ENCODE measurements at places on chromosomes 5 and 9.

DNA sequence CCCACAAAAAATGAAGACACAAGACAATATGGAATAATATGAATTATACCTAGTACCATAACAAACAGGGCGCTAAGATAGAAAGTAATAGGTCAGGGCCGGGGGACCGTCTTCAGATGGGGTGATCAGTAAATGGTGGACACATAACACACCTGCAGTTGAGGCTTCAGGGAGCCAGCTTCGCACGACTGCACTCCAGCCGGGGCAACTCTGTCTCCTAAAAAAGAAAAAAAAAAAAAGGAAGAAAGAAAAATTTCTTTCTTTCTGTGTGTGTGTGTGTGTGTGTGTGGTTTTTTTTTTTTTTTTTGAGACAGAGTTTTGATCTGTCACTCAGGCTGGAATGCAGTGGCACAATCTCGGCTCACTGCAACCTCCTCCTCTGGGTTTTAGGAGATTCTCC lies 75.0 kb upstream of the HSPA9 start:
- no peak for DNase-seq

- no peak for DNase-seq
Measured at GRCh38 chr5:107323536-107323935, 347.2 kb downstream of the EFNA5 start.

DNA sequence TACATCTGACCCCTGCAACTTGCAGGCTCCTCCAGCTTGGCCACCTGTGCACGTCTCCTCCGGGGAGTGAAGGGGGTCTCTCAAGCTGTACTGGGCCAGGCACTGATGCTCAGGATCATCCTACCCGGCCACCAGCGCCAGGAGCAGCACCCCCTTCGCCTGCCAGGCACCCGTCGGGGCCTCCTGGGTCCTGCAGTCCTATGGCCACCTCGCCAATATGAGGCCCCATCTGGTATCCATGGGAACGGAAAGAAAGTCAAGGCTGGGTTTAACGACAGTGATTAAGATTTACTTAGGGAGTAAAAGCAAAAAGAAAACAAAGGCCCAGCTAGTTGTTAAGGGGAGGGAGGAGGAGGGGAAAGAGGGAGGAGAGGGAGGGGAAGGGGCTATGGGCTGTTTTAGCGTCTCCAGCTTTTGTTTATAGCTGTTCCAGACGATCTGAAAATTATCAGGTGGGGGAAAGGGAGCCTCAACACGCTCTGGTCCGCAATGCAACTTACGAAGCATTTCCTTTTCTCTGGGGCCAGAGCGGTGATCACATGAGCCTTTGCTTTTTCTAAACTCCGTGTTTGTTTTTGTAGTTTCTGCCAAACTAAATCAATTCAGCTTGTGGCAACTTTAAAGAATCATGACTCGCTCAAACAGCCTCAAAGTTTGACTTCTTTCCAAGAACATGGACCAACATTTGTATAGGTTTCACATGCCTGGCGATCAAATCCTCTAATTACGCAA lies 132.4 kb downstream of the ROR2 start:
- no peak for DNase-seq

DNA sequence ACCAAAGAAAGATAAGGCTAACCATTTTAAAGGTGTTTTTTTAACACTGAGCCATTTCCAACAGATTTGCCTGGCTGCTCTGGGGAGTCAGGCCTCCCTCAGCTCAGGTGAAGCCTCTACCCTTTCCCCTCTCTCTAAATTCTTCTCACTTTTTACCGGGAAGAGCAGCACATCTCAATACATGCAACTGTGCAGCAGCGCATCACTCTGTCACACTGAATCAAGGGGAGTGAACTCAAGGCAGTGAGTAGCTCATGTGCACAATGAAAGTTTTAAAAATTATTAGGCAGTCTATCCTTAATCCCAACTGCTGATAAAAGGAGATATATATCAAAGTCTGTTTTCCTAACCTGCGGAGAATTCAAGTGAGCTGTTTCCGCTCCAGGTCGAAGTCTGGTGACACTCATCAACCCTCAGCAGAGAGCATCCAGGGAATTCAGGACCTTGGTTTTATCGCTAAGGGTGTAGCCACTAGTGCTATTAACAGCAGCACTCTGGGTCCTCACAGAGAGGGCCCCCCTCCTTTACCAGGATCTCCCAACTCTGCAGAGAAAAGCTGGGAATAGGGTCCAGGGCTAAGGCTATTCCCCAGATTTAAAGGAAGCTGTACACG lies 1.0 kb downstream of the CEMIP2 start:
- DNase-seq = no peak

GRCh38 chr5:94621763-94622162 lies 3.3 kb downstream of the SLF1 start:
- peak; percentile 11 for DNase-seq

DNA sequence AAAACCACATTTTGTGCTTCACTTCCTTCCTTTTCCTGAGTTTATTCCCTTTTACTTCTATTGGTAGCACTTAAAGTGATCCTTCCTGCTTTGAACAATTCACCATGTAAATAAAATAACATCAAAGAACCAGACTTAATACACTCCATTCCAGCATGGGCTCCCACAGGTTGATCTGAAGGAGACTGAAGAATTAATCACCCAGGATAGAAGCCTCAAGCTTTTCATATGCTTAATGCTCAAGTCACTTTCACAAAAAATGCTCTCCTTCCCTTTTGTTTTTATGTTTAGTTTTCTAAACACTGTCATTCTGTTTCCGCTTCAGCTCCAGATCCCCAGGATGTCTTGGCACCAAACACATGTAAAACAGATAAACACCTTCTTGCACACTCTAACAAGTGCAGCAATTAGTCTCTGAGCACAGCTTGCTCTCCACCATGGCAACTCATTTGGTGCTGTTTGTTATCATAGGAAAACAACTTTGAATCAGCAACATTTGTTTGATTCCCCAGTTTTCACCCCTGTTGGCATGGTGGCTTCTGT lies 37.0 kb downstream of the DMRTA1 start:
- no peak for DNase-seq

DNA sequence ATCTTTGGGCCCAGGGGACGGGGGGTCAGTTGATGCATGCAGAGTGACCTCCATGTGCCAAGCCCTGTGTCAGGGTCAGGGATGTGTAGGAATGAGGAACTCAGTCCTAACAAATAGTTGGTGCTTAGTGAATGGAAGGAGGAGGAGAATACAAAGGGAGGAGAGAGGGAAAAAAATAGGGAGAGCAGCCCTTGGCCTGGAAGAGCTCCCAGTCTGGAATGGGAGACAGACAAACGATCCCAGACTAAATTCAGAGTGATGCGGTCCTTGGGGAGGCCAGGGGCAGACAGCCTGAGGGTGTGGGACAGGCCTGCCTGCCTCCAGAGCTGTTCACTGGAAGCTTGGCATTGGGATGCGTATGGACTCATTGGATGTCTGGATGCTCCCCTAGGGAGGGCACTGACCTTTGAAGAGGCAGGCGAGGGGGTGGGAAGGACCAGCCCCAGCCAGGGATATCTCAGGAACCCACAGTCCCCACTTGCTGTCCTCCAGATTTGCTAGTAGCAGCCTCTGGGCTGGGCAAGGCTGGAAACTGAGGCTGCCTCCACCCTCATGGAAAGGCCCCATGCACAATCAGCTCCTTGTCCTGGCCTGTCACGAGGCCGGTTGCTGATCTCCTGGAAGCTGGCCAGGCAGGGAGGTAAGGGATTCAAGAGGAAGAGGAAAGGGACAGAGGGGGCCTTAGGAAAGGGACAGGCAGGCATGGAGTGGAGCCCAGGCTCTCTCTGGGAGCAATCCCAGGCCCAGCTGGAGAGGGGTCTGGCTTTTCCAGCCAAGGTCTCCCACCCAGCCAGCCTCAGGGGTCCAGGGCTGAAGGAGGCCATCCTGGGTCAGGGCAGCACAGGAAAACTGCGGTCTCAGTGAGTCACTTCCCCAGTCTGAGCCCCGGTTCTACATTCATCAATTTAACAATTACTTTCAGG lies 69.0 kb upstream of the GGTA1 start:
- no peak for DNase-seq

- DNase-seq = no peak
Measured at GRCh38 chr5:174386846-174387245, 337.5 kb upstream of the MSX2 start.

GRCh38 chr9:98565152-98566135 lies 143.3 kb downstream of the GABBR2 start:
- DNase-seq = no peak

- DNase-seq = no peak
Measured at GRCh38 chr9:126893079-126893478, 21.5 kb upstream of the RALGPS1 start.

- no peak for DNase-seq
Measured at GRCh38 chr9:6219040-6219439, 3.4 kb downstream of the IL33 start.

DNA sequence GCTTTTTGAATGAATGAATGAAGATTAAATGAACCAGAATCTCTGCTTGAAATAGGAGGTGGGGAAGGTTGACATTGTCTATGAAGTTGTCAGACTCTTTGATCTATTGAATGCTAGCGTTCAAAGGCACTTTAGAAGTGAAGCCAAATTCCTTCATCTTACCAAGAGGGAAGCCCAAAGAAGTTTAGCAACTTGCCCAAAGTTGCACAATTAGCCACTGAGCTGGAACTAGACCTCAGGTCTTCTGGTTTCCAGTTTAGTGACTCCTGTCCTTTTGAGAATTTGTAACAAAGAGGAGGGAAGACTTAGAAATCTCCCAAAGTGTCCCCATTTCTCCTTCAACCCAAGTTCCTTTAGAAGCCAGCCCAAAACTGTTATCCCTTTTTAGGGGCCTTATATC lies 20.7 kb upstream of the SLC1A3 start:
- no peak for DNase-seq

DNA sequence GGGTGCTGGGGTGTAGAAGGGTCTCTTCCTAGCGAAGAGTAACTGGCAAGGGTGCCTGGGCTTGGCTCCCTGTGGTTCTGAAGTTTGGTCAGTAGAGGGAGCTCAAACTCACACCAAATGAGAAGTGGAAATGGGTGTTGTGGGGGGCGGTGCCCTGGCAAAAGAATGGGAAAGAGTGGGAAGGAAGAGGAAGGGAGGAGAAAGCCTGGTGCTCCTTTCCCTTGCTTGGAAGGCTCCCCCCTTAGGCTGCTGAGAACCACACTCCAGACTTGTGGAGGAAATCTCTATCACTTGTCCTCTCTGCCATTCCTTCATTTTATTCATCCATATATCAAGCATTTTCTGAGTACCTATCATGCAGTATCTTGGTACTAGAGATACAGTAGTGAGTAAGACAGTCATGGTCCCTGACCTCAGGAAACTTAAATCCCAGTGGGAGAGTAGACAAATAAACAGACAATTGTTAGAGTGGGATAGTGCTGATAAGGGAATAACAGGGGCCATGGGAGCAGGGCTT lies 13.0 kb downstream of the SLC4A9 start:
- peak; percentile 31 for DNase-seq

DNA sequence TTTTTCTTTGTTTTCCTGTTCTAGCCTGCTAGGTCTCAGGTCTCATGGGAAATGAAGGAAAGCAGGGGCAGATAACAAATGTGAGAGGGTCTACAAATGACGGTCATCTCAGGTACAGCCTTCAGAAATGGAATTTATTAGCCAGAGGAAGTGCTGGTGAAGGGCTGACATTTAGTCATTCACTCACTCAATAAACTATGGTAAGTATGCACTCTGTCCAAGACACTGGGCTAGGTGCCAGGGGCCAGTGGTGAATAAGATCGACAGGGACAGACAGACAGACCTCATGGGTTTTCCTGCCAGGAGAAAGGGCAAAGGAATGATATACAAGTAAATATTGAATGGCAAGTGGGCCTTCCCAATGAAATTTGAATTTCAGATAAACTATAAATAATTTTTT lies 6.3 kb downstream of the PDE6A start:
- no peak for DNase-seq

DNA sequence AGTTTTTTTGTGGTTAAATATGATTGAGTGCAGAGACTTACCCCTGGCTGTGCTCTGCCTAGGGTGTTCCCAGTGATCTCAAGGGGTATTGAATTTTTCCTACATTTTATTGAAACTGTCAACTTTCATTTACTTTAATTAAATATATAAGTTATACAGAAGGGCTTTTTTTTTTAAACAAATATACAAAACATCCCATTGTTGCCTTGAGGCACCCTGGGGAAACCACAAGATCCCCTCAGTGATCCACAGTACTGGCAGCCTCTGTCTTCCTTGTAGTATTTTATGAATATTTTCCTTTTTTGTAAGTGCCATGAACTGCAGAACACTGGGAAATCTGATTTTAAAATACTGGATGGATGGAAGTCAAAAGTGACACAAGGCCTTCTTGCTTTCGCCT lies 123.7 kb downstream of the TLE1 start:
- DNase-seq = no peak

- no peak for DNase-seq
Measured at GRCh38 chr5:68445257-68446069, 229.9 kb downstream of the PIK3R1 start.

DNA sequence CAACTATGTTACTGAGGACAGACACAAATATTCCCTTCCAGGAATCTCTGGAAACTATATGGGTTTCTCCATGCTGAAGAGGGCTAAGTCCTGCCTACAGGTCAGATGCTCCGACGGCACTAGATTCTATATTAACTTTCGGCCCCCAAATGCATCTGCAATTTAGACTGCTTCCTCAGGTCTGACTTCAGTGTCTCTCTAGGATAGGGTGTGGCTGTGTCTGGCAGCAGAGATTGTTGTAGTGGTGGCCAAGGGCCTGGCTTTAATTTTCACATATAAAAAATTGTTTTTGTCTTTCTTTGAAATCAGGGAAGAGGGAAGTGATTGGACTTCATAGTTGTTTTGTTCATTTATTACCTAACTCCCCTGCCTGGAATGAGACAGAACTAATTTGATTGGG lies 101.8 kb downstream of the PJA2 start:
- no peak for DNase-seq

DNA sequence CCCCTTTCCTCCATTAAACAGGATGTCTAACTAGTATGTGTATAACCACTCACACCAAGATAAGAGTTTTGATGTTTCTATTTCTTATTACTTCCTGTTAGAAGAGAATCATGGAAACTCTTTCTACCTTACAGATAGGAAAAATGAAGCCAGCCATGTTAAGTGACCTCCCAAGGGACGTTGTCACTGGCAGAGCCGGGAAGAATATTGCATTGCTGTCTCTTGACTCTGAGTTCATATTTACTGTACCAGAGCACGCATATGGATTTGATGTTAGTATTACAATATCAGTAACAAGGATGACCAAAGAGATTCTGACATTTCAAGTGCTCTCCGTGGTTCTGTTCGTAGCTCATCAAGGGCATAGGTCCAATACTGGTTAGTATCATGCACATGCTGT lies 12.5 kb upstream of the C5orf63 start:
- DNase-seq = no peak

DNA sequence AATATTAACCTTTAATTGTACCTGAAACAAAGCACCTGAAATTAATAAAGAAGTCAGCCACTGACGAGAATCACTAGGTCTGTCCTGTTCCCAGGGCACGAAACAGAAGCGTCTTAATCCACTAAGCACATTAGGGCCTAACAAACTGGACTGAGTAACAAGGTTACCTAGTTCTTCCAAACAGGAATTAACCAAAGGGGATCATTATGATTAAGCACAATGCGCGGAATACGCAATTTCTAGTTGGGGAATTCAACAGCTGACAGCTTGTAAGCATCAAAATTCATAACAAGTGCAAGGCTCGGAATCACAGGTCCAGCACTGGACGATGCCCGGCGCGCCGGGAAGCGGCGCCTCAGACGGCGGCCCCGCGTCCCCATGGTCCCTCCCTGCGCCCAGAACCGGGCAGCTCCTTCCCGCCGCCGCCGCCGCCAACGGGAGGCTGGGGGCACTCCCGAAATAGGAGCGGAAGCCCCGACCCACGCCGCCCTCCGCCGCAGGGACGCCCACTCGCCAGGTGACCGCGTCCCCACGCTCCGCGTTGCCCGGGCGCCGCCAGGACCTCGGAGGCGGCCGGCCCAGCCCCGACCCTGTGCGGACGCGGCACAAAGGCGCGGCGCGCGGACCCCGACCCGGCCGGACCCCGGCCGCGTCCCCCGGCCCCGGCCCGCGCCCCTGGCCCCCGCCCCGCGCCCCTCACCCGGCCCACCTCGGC lies 898 bp downstream of the CAMSAP1 start:
- DNase-seq = no peak

Measured in NCI-H2029 treated with DMSO at 0.1 percent for 48 hours (cell line).